ENCODE measurements at places on chromosomes 5 and 9.

- no peak for DNase-seq
Observed at GRCh38 chr5:1651971-1652872, 128.5 kb upstream of the LPCAT1 start.

DNA sequence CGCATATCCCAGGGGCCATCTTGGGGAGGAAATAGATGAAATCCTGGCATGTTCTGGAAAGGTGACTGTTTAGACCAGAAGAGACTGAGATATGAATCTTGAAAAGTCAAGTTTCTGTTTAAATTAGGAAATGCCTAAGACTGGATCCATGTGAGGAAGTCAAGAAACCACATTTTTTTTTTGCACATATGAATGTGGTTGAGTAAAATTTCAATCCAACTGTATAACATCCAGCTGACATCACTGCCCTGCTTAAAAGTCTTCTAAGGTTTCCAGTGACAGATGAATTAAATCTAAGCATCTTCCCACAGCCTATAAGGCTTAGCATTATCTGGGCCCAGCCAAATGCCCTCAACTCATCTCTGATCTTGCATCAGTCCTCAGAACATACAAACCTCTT is 47.7 kb upstream of the TCERG1 start:
- no peak for DNase-seq

DNA sequence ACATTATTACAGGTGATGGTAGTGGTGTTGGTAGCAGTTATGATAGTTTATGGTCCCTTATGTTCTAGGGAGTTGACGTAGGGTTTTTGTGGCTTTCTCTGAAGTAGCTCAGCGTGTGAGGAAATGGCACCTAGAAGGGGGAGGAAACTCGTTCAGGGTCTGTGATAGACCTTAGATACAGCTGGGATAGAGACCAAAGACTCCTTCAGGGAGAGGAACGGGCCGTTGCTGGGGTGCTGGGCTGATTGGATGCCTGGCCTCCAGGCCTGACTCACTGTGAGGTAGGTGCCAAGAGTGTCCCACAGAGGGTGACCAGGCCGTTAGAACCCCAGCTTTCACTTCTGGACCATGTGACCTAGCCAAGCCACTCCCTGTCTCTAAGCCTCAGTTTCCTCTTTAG is 96.6 kb downstream of the DAB2IP start:
- no peak for DNase-seq

DNA sequence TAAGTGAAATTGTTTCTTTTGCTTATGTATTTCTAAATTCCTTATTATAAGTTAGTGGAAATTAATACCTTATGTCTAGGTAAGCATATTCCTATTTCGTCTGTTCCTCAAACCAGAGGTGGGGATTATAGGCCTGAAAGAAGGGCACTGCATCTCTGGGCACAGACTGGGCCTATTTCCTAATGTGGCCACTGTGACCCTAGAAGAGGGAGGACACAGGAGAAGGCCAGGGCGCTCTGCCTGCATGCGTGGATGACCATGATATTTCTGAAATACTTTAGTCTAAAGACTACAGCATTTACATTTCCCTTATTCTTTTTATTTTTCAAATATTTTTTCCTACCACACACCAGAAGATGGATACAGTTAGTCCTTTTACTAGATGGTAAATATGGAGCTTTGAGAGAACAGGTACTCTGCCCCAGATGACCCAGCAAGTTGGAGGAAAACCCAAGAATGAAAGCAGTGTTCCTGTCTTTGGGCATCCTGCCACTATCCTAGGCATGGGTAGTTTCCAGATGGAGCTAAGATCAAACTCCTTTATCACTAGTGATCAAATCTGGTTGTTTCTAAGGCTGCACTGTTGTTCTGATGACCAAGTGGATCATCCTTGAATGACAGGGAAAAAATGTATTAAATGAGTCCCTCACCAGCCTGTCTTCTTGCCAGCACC is 27.8 kb downstream of the RUSC2 start:
- DNase-seq: no peak

GRCh38 chr5:37197340-37198050 is 51.7 kb downstream of the CPLANE1 start:
- no peak for DNase-seq

DNA sequence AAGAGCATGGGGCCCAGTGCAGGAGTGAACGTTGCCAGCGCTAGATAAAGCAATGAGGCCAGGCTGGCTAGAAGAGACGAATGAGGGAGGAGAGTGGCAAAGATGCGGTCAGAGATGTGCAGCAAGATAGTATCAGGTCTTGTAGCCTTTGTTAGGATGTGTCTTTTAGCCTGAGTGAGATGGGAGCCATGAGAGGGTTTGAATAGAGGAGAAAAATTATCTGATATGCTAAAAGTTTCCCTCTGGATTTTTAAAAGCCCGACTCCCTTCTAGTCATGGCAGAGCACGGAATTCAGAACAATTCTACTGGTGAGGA is 12.2 kb downstream of the DUSP1 start:
- no peak for DNase-seq

DNA sequence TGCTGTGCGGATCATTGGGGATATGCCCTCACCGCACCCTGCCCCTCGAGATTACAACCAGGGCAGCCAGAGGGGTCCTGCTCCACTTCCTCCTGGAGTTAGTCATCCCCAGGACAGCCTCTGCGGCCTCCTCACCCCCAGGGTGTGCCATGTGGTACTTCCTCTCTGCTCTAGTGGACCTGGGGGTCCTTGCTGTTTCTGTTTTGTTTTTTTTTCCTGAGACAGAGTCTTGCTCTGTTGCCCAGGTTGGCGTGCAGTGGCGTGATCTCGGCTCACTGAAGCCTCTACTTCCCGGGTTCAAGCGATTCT is 5.2 kb upstream of the FCN1 start:
- DNase-seq: no peak

- DNase-seq: no peak
Observed at GRCh38 chr9:109251080-109251775, 69.6 kb downstream of the EPB41L4B start.

DNA sequence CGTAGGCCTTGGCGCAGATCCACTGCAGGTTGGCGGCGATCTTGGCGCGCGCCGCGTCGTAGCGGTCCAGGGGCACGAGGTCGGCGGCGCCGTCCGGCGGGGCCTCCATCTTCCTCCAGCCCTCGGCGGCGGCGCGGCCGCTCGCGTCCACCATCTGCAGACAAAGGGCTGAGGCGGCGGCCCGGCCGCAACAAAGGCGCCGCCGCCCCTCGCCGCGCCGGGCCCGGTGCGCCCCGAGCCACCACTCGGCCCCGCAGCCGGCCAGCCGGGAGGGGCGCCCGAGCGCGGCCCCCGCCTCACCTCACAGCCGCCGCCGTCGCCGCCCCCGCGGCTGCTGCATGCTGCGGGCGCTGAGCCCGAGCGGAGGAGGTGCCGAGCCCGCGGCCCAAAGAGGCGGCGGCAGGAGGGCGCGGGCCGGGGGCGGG is 328 bp downstream of the CAMSAP1 start:
- peak; percentile 36 for DNase-seq

- no peak for DNase-seq
Observed at GRCh38 chr5:108878756-108879155, 131.1 kb downstream of the FER start.

DNA sequence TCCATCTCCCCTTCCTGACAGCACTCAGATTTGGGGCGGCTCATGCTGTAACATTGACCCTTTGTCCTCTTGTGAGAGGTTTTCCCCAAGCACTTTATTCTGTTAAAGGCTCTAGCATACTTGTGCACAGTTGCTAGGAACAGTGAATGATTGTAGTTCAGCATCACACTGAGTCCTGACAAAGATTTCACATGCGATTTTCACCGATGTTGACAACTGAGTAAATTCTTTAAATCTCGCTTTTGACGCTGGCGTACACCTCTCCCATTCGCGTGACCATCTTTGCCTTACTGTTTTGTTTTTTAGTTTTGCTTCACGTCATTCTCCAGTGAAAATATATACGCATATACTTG is 780 bp downstream of the CDC37L1 start:
- no peak for DNase-seq

GRCh38 chr5:14775857-14776256 is 95.7 kb downstream of the ANKH start:
- DNase-seq: no peak

GRCh38 chr9:137064027-137064879 is 6.1 kb downstream of the SAPCD2 start:
- DNase-seq: peak; percentile 75

- DNase-seq: peak; percentile 38
Observed at GRCh38 chr5:147822686-147823491, 8.6 kb downstream of the SPINK1 start.

DNA sequence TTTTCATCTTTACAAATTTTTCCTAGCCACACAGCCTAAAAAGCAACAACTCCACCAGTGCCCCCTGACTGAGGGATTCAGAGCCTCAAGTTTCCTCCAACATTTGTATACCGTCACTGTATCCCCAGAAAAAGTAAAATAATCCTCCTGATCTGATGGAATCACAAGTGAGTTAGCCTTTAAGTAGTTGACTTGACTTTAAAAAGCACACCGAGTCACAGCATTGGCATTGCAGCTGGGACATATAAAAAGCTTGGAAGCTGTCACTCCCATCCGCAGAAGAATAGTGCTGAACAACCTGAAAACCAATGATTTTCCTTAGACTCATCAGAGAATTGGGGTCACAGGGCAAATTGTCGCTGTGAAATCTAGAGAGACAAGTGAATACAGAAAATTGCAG is 41.6 kb upstream of the FBN2 start:
- DNase-seq: no peak

DNA sequence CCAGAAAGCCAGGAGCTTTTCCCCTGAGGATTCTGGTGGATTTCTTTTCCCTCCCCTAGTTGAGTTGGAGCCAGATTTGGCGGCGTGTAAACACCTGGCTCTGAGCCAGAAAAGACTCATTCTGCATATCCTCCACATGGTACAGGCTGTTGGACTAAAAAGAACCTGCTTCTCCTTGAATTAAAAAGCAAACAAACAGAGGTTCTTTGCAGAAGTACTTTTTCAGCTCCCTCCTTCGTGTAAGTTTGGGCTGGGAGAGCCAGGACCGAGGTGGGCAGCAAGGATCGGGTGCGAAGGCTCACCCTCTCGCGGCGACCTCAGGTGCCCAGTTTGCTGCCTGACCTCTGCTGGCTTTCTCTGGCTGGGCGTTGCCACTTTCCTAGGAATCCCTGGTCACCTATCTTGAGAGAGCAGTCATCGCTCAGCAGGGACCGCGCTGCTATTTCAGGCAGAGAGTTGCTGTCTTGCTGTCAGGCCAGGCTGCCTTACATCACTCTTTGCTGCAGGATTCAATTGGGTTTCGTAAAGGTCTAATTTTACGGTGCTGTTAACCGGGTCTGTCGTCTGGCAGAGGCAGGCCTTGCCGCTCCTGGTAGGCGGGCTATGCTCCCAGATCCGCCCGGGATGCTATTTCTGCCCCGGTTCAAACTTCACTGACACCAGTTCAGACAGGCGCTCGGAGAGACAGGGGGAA is 3.2 kb downstream of the PAPPA start:
- DNase-seq: no peak

DNA sequence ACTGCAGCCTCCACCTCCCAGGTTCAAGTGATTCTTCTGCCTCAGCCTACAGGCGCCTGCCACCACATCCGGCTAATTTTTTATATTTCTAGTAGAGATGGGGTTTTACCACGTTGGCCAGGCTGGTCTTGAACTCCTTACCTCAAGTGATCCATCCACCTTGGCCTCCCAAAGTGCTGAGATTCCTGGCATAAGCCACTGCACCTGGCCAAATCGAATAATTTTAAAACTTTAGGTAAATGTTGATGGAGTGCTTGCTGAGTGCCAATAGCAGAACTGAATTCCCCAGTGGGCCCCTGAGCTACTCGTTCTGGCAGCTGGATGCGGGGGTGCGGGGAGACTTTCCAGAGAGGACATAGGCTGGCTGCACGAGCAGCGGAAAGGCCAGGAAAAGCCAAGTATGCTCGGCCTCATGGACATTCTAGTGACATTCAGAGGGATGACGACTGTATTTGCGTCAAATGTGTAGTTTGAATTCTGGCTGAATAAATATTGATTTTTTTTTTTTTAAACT is 16.8 kb downstream of the TRAF2 start:
- DNase-seq: no peak

DNA sequence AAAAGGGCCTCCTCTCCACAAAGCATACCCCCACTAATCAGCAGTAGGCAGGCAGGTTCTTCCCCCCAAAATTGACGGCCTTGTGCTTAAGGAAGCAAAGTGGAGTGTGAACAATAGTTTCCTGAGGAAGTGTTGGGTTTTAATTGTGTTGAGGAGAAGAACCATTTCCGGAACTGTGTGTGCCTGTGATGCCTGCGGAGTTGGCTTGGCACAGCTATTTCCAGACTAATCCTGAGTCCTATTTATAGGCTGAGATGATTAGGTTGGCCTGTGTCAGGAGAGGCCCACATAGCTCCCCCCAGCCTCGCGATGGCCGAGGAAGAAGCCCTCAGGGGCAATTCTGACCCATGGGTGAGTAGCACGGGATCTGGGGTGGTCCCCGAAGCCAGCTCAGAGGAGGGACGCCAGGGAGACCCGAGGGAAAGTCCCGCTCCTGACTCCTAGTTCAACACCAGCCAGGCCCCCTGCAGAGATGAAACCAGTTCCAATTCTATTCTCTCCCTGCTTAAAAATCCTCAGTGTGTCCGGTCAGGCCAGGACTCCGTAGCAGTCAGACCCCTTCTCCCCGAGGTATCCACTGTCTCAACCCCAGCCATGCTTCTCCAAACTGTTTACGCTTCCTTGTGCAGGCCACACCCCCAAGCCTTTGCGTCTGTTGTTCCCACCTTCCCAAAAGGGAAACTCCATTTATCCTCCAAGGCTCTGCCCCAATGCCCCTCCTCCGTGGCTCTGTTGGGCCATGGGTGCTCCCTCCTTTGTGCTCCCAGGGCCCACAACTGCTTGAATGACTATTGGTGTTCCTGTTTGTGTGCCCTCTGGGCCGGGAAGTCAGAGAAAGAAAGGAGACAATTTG is 18.1 kb downstream of the GSN start:
- no peak for DNase-seq

- no peak for DNase-seq
Observed at GRCh38 chr5:75992753-75993152, 90.4 kb upstream of the SV2C start.

DNA sequence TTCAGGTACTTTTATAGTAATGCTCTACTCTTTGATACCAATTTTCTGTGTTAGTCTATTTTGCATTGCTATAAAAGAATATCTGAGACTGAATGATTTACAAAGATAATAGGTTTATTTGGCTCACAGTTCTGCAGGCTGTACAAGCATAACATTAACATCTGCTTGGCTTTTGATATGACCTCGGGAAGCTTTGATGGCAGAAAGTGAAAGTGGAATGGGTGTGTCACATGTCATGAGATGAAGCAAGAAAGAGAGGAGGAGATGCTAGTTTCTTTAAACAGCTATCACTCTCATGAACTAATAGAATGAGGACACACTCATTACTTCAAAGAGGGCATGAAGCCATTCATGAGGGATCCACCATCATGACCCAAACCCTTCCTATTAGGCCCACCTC is 270.9 kb upstream of the IL12B start:
- DNase-seq: no peak
